CD4-positive, alpha-beta T cell treated with Interleukin-17A for 4 hours (primary cell): ENCODE measurements at places on chromosomes 3 and 15.
A peak's percentile ranks its signal among the peaks of the same experiment; 100 is the strongest.

DNA sequence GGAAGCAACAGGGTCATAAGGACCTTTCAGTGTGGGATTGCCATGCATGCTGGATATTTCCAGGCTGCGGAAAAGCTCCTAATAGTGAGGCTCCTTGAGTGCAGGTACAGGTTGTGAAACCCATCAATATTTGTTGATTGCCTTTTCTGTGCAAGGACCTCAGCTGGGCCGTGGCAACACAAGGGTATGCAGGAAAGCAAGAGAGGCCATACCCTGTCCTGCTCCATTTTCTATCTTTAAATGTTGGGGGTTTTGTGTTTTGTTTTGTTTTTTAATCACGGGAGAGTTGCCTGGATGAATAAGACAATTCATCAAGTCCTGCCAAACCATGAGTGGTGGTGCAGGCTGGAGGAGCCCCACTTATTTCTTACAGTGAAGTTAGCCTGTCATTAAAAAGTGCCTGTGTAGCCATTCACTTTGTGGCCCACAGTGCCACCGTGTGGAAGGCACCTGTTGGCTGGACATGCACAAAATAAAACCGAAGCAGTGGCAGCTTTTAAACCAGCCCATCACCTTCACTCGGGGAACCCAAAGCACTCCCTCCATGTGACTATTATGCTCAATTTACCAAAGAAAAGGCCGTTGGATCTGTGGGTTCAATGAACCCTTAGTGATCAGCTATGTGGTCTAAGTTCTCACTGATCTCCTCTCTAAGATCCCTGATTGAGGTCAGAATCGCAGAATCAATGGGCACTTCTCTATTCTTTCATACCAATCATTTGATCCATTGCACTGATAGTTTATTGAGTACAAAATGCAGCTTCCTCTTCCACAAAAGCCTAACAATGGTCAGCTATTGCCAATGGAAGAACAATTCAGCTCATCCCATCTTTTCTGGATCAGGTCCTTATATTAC is 42.2 kb downstream of the CLDN18 start:
- peak; percentile 8 for DNase-seq

GRCh38 chr3:157122116-157122515 is 37.8 kb downstream of the CCNL1 start:
- no peak for DNase-seq

- DNase-seq, result no peak
Observed at GRCh38 chr15:91182101-91182500, 82.0 kb downstream of the SV2B start.

DNA sequence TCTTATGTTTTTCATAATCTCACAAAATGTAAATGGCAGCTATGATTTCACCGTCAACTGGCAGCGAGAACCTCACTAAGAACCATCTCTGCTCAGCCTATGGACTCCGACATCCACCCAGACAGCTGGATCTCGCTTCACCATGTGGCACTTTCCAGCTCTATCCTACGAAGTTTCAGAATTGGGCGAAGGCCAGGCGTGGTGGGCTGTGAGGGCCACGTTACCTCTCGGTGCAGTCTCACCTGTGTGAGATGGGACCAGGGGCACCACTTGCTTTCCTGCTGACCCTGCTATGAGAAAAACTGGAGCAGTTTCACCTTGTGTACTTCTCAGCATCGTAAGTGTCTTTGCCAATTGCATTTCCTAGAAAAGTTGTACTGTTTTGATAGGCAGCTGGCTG is 32.3 kb downstream of the CHDH start:
- no peak for DNase-seq

GRCh38 chr15:91821458-91821857 is 32.0 kb upstream of the SLCO3A1 start:
- DNase-seq, result no peak
